Tongue (tissue), 3 donors: ENCODE measurements at places on chromosomes 2 and 18. TPM values are rescaled to one million over a fixed set of nuclear protein-coding genes. Genes with fewer than 3 reads are reported as not detected.

SERPINB10 gene
- 7.0 TPM for total RNA-seq

DCDC2C gene
- total RNA-seq: not detected

GCKR gene
- not detected for total RNA-seq

TSGA10 gene
- 2.9 TPM for total RNA-seq

RTP5 gene
- total RNA-seq: not detected

RPRD1A gene
- total RNA-seq: 76.0 TPM

CTAGE1 gene
- total RNA-seq: not detected

CAPG gene
- 61.2 TPM for total RNA-seq

ADGRF3 gene
- total RNA-seq: not detected

COL6A3 gene
- total RNA-seq: 661 TPM

CENPA gene
- total RNA-seq: 3.1 TPM

TCF23 gene
- total RNA-seq: not detected

CERKL gene
- not detected for total RNA-seq

SPIRE1 gene
- 31.7 TPM for total RNA-seq

IL1R2 gene
- total RNA-seq: 5.7 TPM

SIX3 gene
- total RNA-seq: not detected

STAT4 gene
- total RNA-seq: 4.8 TPM

DAW1 gene
- not detected for total RNA-seq

NT5C1B gene
- not detected for total RNA-seq

OBSL1 gene
- 105 TPM for total RNA-seq

MORN2 gene
- 9.9 TPM for total RNA-seq

SLC11A1 gene
- 6.8 TPM for total RNA-seq

PLGLB2 gene
- total RNA-seq: 2.6 TPM

MTX2 gene
- total RNA-seq: 28.3 TPM

ZNF516 gene
- total RNA-seq: 55.4 TPM

ADD2 gene
- total RNA-seq: 2.8 TPM

LINC00305 gene
- not detected for total RNA-seq

ASB3 gene
- 26.1 TPM for total RNA-seq

ITPRIPL1 gene
- total RNA-seq: 6.3 TPM

IGFBP2 gene
- total RNA-seq: 336 TPM

SERPINB4 gene
- not detected for total RNA-seq

AMER3 gene
- total RNA-seq: not detected

KLHL41 gene
- 2,840 TPM for total RNA-seq

DHX57 gene
- total RNA-seq: 21.5 TPM

RPRM gene
- 0.21 TPM for total RNA-seq

LDLRAD4 gene
- total RNA-seq: 36.7 TPM

MYO7B gene
- total RNA-seq: 1.5 TPM

CEP192 gene
- 45.2 TPM for total RNA-seq

OTX1 gene
- total RNA-seq: 0.62 TPM

VIT gene
- 23.1 TPM for total RNA-seq

SLC23A3 gene
- 0.92 TPM for total RNA-seq

SCN2A gene
- 0.31 TPM for total RNA-seq

WNT6 gene
- total RNA-seq: 1.9 TPM

DOK1 gene
- 8.4 TPM for total RNA-seq

NLRC4 gene
- 1.7 TPM for total RNA-seq

SERPINB13 gene
- 17.5 TPM for total RNA-seq

SP110 gene
- 15.2 TPM for total RNA-seq

ZBTB14 gene
- total RNA-seq: 12.5 TPM

DRC1 gene
- total RNA-seq: not detected
